ENCODE measurements at places on chromosomes 1 and 21.

GRCh38 chr1:206582971-206583706 is 29.1 kb downstream of the EIF2D start:
- DNase-seq: no peak

DNA sequence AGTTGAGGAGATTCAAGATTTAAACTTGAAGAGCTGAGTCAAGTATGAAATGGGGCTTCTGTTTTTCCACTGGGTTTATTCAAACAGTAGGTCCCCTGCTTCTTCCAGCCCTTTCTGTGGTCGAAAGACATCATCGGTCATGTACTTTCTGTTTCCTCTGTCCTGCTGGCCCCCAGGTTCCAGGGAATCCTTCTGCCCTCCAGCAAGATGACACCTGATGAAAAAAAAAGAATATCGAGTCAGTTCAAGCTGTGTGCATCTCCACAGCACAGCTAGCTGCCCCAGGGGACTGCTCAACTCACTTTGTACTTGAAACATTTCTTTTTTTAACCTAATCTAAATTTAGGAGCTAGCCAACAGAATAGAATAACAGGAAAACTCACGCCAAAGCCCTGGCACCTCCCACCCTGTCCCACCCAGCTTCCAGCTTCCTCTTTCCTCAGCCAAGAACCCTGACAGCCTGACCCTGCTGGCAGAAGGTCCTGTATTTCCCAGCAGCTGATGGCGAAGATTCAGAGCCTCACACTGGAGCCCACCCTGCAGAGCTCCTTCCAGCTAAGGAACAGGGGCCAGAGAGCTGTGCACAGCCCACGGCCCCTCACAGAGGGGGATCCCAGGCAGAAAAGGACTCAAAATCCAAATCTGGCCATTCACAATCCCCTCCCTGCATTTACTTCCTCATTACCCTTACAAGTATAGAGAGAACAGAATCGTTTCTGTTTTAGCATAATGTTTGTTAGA is 176.5 kb downstream of the PSMG1 start:
- DNase-seq: no peak

DNA sequence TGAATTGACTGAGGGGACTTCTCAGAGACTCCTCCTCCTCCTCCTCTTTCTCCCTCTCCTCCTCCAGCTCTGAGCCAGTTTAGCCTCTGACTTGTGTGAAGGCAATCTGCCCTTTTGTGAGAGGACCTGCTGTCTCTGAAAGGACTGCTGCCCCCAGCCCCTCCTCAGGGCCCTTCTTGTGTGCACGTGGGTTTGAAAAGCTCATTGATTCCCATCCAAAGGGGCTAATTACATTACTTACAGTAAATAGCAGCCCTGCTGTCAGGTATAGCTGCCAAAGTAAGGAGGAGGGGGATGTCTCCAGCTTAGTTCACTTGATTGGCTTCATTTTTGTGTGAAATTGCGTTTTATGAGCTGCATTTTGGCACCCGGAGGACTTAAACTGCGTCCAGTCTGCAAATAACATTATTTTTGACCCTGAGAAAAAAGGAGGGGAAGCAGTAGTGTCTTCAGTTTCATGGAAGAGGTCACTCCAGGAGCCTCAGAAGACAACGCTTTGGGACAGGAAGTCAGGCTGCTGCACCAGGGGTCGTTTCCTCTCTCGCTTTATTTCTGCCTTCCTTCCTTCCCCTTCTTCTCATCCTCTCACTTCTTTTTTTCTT is 1.8 kb upstream of the LHX9 start:
- DNase-seq: no peak

DNA sequence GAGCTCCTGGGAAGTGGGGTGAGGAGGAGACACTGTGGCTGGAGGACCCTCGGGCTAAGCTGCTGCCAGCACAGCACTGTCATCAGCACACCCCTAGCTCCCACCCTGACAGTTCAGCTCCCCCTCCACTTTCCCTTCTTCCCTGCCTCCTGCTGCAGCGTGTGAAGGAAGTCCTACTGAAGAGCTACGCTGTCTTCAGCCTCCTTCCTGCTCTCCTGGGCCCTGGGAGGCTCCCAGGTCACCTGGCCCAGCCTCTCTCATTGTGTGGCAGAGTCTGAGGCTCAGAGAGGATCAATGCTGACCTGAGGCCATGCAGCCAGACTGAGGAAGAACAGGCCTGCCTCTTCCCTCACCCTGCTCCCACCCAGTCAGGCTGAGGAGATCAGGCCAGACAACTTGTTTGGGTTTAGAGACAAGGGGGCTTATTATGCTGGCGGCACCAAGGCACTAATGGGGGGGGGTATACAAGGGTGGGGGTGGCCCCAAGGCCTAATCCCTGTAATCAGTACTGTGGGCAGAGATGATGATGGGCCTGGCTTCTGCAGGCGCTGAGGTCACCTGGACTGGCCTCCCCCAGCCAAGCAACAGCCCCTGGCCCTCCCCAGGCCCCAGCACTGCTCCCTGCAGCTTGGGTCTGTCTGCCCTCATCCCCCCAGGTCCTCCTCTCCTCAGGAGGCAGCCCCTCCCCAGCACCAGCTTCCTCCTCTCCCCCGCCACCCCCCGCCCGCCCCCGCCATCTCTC is 9.1 kb downstream of the NES start:
- no peak for DNase-seq

DNA sequence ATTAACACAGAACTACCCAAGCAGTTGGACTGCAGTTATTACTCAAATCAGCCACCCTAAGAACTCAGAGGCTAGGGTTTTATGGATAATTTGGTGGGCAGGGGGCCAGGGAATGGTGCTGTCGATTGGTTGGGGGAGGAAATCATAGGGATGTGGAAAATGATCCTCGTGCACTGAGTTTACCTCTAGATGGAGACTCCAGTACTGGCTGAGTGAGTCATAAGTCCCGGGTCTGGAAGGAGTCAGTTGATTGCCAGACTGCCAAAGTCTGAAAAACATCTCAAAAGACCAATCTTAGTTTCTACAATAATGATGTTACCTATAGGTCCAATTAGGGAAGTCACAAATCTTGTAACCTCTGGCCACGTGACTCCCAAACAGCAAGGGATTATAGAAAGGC is 257.5 kb upstream of the PRMT6 start:
- DNase-seq: no peak

- no peak for DNase-seq
Observed at GRCh38 chr1:45806129-45806528, 2.7 kb downstream of the MAST2 start.

DNA sequence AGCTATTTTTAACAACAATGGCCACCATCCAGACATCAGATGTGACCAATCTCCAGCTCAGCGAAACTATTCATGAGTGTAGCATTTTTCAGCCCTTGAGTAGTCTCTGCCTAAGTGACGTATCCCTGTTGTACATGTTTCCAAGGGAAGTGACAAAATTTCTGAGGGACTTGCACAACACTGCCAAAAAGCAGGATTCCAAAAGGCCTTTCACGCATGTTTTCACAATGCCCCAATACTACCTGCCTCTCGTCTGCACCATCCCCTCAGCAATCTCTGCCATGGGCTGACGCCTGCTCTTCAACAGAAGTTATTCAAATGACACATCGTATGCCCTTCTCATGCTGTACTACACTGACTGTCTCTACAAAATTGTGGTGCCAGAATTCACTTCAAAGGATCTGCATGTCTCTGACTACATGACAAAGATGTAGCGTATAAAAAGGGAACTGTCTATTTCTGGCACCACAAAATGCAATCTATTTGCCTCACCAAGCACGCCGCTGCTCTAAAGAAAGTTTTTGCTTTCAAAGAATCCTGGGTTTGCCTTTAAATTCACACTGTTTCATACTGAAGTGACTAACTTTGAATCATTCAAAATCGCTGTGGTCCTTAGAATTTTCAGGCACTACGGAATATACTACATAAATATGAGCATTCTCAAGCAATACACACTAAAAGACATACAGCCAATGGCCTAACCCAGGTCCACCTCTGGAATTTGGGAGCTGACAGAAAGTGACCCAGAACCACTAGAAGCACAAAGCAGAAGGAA is 32.9 kb downstream of the JAK1 start:
- no peak for DNase-seq

GRCh38 chr1:52096216-52096615 is 40.1 kb downstream of the BTF3L4 start:
- no peak for DNase-seq

GRCh38 chr1:78044796-78045562 is 787 bp upstream of the GIPC2 start:
- no peak for DNase-seq

GRCh38 chr1:67645495-67646144 is 39.4 kb upstream of the GADD45A start:
- DNase-seq: no peak

GRCh38 chr1:233261206-233261605 is 34.3 kb downstream of the PCNX2 start:
- DNase-seq: no peak

- DNase-seq: no peak
Observed at GRCh38 chr1:203427451-203427850, 48.2 kb upstream of the PRELP start.

GRCh38 chr1:60866226-60866900 is 216.0 kb upstream of the NFIA start:
- DNase-seq: no peak

DNA sequence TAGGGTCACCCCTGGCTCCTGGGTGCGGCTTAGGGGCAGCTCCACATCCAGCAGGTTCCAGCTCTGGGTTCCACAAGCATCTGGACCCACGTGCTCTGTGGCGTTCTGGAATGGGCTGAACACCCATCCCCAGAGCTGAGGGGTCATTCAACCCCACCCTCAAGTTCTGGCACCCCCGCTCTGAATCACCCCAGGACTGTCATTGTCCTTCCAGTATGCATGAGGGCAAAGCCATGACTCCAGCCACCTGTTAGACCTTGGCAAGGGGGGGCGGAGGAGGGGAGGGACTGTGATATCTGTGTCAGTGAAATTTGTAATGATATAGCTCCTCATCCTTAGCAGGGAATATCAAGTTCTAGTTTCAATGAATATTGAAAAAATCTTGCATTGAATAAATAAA is 12.3 kb downstream of the INSRR start:
- no peak for DNase-seq

Measured in neural crest cell (in vitro differentiated cells).